ENCODE measurements at places on chromosomes 16 and 17. TPM values are rescaled to one million over a fixed set of nuclear protein-coding genes. Genes with fewer than 3 reads are reported as not detected.

DNA sequence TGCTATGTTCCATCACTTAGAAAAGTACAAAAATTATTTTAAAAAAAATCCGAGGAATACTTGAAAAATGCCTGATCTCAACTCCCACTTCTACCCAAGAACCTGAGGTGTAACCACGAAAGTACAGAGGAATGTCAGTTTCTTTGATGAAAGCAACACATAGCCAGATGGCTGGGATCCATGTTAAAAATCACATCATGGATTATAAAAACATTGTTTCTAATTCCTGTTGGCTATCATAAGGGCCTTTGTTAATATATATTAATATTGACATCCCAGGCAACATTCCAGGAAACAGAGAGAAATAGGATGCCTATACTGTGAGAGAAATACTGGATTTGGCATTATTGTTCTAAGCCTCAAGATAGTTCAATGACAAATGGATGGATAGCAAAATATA, 115.3 kb downstream of the SKAP1 start:
- H3K27me3 ChIP-seq = no peaks in the 10 kb centered on the region
- H3K4me3 ChIP-seq = no peak overlapping the region
- H3K36me3 ChIP-seq = peaks cover 4% of the 10 kb centered on the region
- DNase-seq = no peak

DNA sequence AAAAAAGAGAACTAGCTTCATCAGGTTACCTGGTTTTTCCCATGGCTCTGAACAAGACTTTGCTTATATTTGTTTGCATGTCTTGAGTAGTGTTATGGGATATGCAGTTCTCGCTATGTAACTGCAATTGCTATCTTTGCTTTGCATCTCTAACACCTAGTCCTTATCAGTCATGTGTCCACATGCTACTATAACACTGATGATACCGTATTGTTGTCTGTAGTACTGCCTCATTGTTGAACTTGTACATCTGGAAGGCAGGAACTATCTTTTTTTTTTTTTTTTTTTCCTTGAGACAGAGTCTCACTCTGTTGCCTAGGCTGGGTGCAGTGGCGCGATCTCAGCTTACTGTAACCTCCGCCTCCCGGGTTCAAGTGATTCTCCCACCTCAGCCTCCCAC, 2.5 kb downstream of the PSME3 start:
- peaks cover 2% of the 10 kb centered on the region for H3K36me3 ChIP-seq
- H3K27me3 ChIP-seq = no peaks in the 10 kb centered on the region
- no peak for DNase-seq
- H3K4me3 ChIP-seq = no peak overlapping the region

DNA sequence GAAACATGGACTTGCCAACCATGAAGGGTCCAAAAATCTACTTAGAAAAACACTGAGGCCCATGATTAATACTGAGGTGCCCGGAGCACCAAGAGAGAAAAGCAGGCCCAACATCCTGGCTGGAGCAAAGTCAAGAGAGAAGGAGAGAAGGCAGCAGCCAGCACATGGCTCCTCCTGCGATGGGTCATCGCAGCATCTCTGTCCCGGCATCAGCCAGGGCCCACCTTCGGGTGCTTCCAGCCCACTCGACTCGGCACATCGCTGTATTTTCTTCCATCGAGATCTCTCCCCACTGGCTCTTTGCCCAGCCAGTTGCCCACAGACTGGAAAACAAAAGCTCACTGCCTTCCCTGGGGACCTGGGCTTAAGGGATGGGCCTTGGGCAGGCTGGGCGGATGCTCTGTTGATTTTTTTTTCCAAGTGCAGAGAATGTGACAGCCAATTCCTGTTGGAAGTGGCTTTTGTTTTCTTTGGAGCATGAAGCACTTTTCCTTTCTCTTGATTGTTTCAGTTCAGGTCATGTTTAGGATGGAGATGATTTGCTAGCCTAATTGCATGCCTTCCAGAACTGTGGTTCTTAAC, 58.1 kb downstream of the CYB5B start:
- H3K27ac ChIP-seq = no peak overlapping the region
- DNase-seq = no peak
- no peaks in the 10 kb centered on the region for H3K36me3 ChIP-seq
- H3K4me1 ChIP-seq = peaks cover 2% of the 10 kb centered on the region
- H3K27me3 ChIP-seq = peaks cover 12% of the 10 kb centered on the region

DNA sequence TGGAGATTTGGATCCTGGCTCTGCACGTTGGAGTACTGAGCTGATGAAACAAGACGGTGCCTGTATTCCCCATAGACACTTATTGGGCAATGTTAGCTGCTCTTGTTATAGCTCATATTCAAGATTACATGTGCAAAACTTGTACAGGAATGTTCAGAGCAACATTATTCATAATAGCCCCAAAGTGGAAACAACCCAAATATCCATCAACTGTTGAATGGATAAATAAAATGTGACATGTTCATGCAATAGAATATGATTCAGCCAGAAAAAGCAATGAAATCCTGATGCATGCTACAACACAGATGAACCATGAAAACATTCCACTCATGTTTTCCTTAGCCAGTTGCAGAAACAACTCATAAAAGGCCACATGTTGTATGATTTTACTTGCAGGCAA, 5.7 kb upstream of the SDR42E1 start:
- H3K27me3 ChIP-seq = peaks cover 39% of the 10 kb centered on the region
- no peak for DNase-seq
- H3K4me3 ChIP-seq = no peak overlapping the region
- peaks cover 8% of the 10 kb centered on the region for H3K36me3 ChIP-seq
- H3K27ac ChIP-seq = no peak overlapping the region
- H3K4me1 ChIP-seq = no peaks in the 10 kb centered on the region

SEPTIN12 gene
- not detected for total RNA-seq

CDR2L gene
- not detected for total RNA-seq

GRCh38 chr17:1646199-1646875, 805 bp upstream of the SCARF1 start:
- no peaks in the 10 kb centered on the region for H3K36me3 ChIP-seq
- H3K27me3 ChIP-seq = no peaks in the 10 kb centered on the region
- H3K4me1 ChIP-seq = peaks cover 13% of the 10 kb centered on the region

CLEC10A gene
- total RNA-seq = 7.1 TPM

FOXC2 gene
- not detected for total RNA-seq

- H3K27me3 ChIP-seq = no peaks in the 10 kb centered on the region
- DNase-seq = no peak
- H3K36me3 ChIP-seq = no peaks in the 10 kb centered on the region
- H3K27ac ChIP-seq = no peak overlapping the region
- peak overlapping the region; percentile 87 for H3K4me3 ChIP-seq
Measured at GRCh38 chr17:82698974-82699442, 510 bp upstream of the RAB40B start.
